Activated effector memory CD4-positive, alpha-beta T cell treated with Interleukin-2 at 50 U/mL for 16 hours (primary cell): ENCODE measurements at places on chromosomes 11 and 22.

- no peak for DNase-seq
Measured at GRCh38 chr22:44001521-44001920, 22.6 kb upstream of the PARVB start.

GRCh38 chr22:40030758-40031095 lies 36.0 kb downstream of the FAM83F start:
- DNase-seq, result no peak

DNA sequence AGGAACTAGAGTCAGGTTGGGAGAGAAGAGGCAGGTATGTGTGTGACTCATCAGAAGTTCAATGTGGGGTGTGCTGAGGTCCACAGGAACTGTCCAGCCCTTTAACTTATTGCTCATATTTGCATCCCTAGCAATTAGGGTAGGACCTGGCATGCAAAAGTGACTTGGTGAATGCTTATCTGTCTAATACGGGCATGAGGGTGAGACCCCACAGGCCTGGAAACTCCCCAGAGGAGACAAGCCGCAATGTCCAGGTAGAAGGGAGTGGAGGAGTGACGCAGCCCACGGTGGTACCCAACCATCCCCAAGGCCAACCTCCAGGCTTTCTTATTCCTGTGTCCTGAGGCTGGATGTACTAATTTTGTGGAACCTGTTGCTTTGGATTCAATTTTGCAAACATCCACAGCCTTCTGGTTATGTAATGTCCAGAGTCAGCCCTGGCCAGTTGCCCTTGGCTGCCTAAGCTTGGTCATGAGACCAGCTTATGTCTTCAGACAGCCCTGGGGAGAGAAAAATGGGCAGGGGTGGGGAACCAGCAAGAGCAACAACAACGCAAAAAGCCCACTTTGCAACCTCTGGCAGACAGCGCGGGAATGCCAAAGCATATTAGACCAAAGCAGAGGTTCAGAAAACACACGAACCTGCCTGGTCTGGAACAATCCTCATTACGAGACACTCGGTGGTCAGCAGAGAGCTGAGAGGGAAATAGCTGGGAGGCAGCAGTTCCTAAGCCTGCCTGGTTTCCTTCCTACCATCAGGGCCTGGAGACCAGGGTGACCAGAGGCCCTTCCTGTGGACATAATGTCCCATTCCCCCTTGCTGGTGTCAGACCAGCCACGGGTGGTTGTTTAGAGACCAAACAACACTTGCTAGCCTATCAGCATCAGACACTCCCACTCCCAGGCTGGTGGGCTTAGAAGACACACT lies 49.3 kb downstream of the TIMP3 start:
- no peak for DNase-seq

DNA sequence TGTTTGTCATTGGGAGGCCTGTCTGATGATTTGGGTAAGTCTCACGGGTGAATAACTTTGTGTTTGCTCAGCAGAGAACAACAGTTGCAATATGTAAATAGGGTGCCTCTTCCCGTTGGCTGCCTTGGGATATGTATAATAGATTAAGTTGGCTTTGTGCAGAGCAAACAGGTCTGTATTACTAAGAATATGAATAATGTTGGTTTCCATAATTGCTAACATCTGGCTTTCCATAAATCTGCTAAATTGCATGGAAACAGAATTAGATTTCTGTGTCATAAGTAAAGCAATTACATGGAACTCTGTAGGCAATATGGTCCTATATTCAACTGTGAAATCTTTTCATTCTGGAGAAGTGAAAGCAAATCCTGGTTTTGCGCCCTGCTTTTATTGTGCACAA lies 636.0 kb upstream of the ANO5 start:
- DNase-seq, result no peak

DNA sequence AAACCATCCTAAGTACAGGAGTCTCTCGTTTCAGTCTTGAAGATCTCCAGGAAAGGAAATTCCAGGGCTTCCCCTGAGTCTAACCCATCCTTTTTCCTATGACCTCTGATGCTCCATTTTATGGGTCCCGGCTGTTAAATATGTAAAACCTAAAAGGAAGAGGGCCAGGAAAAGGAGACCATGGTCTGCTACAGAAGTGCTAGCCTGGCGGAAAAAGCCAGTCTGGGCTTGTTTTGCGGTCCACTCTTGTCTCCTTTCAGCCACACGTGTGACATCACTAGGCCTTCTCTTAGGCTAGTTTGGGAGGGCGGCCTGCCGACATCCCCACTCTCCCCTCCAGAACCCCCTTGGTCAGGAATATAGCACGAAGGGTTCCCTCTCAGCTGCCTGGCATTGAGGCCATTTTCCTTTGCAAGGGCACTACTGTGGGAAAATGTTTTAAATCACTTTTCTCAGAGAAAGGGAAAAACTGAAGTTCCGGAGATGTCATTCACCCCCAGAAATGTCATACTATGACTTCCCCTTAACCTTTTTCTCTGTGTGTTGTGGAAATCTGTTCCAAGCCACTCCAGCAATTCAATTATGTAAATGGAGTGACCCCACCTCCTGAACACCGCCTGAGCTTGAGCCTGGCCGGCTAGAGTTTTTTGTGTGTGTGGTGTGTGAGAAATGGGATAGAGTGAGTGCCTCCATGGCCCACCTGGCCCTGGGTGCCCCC lies 86.9 kb downstream of the UBASH3B start:
- DNase-seq, result no peak

- DNase-seq, result no peak
Measured at GRCh38 chr22:46119093-46119728, 31.1 kb upstream of the PPARA start.

DNA sequence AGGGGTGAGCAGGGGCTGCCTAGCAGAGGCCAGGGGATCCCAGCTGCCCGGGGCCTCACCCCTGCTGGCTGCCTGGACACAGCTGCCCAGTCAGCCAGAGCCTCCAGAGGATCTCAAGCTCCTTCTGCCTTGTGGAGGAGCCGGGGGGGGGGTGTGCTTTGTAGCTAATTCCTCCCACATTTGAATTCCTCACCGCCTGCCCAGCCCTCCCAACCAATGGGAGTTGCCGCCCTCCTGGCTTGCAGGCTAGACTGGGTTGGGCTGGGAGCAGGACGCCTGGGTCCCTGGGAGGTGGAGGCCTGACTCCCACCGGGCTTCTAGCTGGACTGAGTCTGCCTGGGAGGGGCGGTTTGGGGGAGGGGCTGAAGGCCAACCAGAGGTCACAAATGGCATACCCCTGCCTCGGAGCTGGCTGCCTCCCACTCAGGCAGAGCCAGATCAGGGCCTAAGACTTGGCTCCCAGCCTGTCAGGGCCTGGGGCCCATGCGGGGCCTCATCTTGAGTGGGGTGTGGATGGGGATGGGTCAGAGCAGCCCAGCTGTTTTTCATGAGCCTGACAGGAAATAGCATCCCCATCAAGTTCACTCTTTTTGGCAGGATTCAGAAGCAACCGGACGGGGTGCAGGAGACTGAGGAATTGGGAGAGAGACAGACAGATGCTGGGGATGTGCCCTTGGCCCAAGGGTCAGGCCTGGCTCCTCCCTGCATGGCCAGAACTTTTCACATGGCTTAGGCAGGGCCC lies 29.2 kb upstream of the PDE2A start:
- DNase-seq, result no peak

DNA sequence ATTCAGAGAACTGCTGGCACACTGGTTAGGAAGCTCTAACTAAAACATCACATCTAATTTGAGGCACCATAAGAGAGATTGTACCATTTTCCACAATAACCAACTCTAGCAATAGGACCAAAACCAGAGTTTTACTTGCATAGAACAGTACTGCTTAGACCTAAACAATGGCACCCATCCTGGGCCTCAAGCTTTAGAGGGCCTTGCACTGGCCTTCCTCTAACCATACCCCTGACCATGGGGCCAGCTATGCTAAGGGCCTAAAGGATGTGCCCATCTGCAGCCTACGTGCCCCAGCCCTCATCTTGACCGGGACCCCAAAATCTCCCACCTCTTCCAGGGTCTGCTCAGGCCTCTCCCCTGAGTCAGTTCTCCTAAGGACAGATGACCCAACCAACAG lies 74.4 kb upstream of the ARHGAP32 start:
- no peak for DNase-seq

GRCh38 chr11:98616098-98616655 lies 404.6 kb upstream of the CNTN5 start:
- no peak for DNase-seq

DNA sequence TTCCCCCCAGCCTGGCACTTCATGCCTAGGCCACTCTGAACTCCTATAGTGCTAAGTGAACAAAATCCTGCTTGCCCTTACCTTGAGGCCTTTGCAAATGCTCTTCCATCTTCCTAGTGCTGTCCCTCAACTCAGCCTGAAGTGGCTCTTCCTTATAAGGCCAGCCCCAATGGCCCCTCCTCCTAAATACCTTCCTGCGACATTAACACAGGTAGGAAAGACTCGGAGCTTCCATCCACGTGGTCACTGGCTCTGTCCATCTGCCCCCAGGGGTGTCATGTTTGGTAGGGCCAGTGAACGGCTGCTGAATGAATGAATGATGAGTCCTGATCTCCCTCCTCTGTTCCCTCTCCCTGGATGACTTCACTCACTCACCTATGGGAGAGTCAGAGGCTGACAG lies 4.2 kb downstream of the PDE2A start:
- DNase-seq, result no peak

GRCh38 chr11:120645639-120646038 lies 134.1 kb downstream of the GRIK4 start:
- no peak for DNase-seq

DNA sequence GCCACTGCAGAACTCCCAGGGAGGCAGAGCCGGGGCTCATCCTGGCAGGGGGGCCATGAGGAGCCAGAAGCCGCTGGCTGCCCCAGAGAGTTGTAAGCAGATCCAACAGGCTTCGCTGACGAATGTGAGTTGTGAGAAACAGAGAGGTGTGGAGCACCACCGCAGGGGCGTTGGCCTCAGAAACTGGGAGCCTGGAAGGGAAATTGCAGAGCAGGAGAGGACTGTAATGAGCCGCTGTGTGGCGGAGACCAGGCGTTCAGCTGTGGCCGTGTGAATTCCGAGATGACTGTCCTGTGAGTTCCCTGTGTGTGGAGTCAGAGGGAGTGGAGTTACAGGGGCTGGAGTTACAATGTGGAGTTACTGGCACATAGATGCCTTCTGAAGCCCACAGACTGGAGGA lies 27.7 kb upstream of the ETS1 start:
- DNase-seq, result no peak

DNA sequence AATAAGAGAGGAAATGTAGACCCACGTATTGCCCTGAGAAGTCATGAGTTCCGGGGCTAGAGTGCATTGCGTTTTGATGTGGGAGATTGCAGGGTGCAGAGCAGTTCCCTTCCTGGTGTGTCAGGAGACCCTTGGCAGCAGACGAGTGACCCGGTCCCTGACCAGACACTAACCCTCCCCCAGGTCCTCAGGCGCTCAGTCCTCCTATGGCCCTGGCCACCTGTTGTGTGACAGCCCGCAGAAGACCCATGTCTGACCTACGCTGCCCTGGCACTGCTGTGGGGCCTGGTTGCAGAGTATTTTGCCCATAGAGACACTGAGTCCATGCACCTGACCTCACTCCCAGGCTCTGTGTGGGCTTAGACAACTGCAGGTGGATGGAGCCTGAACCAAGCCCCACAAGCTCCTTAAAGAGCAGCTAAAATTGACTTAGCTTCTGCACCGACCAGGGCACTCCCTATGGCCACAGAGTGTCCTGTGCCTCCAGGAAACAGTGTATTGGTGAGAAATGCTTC lies 833.8 kb downstream of the TBC1D22A start:
- no peak for DNase-seq

- no peak for DNase-seq
Measured at GRCh38 chr11:45041596-45041995, 90.9 kb upstream of the TP53I11 start.

- DNase-seq, result no peak
Measured at GRCh38 chr11:35605706-35606105, 12.6 kb upstream of the FJX1 start.

GRCh38 chr11:67442504-67443404 lies 522 bp downstream of the CORO1B start:
- no peak for DNase-seq
